Activated CD4-positive, alpha-beta T cell treated with anti-CD3 and anti-CD28 coated beads, Interleukin-2, amount 10 ng/mL, durations not matched to agents 24 days and 14 days (primary cell): ENCODE measurements at places on chromosomes 2 and 18. TPM values are rescaled to one million over a fixed set of nuclear protein-coding genes. Genes with fewer than 3 reads are reported as not detected.
A peak's percentile ranks its signal among the peaks of the same experiment; 100 is the strongest.

Gene KCNIP3
- 0.28 TPM in 1 of 2 replicates, not detected in the other for total RNA-seq

Gene CFAP210
- not detected in 2 replicates for total RNA-seq

Gene KCNG2
- not detected in 2 replicates for total RNA-seq

Gene FAM124B
- 0.47 and 0.64 TPM in 2 replicates for total RNA-seq

Gene SULT1C4
- not detected in 2 replicates for total RNA-seq

Gene ALLC
- not detected in 2 replicates for total RNA-seq

Gene FBXO15
- 1.2 and 1.3 TPM in 2 replicates for total RNA-seq

Gene MOB1A
- 203 and 204 TPM in 2 replicates for total RNA-seq

Gene HOXD11
- not detected in 2 replicates for total RNA-seq

Gene ANTXR1
- 0.09 TPM in 1 of 2 replicates, not detected in the other for total RNA-seq

Gene ASB1
- 33.9 and 34.8 TPM in 2 replicates for total RNA-seq

- no peaks in the 10 kb centered on the region for H3K36me3 ChIP-seq
- H3K27me3 ChIP-seq: peaks cover 24% of the 10 kb centered on the region
- peaks cover 13% of the 10 kb centered on the region for H3K4me1 ChIP-seq
Measured at GRCh38 chr2:241219030-241219382, 30.5 kb downstream of the ANO7 start.

- no peak overlapping the region for H3K27ac ChIP-seq
- no peaks in the 10 kb centered on the region for H3K27me3 ChIP-seq
- no peak for DNase-seq
Measured at GRCh38 chr2:79292239-79292957, 132.8 kb upstream of the REG3A start.

- DNase-seq: no peak
- H3K4me1 ChIP-seq: peaks cover 26% of the 10 kb centered on the region
- peaks cover 1% of the 10 kb centered on the region for H3K27me3 ChIP-seq
- H3K36me3 ChIP-seq: no peaks in the 10 kb centered on the region
Measured at GRCh38 chr2:25347205-25347815, 5.6 kb upstream of the DNMT3A start.

DNA sequence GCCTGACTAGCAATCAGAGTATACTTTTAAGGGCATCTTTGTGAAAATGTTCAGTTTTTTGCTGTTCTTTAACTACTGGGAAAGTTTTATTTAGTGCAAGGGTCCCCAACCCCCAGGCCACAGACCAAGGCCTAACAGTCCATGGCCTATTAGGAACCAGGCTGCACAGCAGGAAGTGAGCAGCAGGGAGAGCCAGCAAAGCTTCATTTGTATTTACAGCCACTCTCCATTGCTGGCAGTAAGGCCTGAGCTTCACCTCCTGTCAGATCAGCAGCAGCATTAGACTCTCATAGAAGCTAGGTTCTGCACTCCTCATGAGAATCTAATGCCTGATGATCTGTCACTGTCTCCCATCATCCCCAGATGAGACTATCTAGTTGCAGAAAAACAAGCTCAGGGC is 17.1 kb upstream of the NR4A2 start:
- no peaks in the 10 kb centered on the region for H3K36me3 ChIP-seq
- peaks cover 4% of the 10 kb centered on the region for H3K27me3 ChIP-seq
- peaks cover 9% of the 10 kb centered on the region for H3K4me1 ChIP-seq
- no peak overlapping the region for H3K27ac ChIP-seq
- DNase-seq: no peak

- H3K27me3 ChIP-seq: no peaks in the 10 kb centered on the region
- H3K4me3 ChIP-seq: no peak overlapping the region
- no peaks in the 10 kb centered on the region for H3K36me3 ChIP-seq
- H3K27ac ChIP-seq: no peak overlapping the region
- peak; percentile 9 for DNase-seq
- no peaks in the 10 kb centered on the region for H3K4me1 ChIP-seq
Measured at GRCh38 chr18:8031496-8031895, 464.4 kb downstream of the PTPRM start.

DNA sequence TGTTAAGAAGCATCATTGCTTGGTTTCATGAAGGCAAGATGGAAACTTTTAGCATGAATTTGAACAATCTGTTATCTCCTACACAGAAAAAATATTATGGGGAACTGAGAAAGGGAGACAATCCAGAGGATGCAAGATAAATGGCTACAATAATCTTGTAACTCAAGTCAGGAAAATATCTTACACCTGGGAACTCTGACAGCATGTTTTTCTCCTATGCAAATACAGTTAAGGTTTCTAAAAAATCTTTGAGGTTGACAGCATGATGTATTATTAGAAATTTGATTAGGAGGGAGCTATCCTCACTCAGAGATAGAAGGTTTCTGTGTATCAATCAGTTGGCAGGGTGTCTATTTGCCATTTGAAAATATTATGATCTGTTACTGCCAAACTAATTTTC is 75.6 kb downstream of the GPD2 start:
- H3K27me3 ChIP-seq: no peaks in the 10 kb centered on the region
- peaks cover 16% of the 10 kb centered on the region for H3K36me3 ChIP-seq
- no peaks in the 10 kb centered on the region for H3K4me1 ChIP-seq
- no peak overlapping the region for H3K4me3 ChIP-seq
- no peak for DNase-seq
- H3K27ac ChIP-seq: no peak overlapping the region

DNA sequence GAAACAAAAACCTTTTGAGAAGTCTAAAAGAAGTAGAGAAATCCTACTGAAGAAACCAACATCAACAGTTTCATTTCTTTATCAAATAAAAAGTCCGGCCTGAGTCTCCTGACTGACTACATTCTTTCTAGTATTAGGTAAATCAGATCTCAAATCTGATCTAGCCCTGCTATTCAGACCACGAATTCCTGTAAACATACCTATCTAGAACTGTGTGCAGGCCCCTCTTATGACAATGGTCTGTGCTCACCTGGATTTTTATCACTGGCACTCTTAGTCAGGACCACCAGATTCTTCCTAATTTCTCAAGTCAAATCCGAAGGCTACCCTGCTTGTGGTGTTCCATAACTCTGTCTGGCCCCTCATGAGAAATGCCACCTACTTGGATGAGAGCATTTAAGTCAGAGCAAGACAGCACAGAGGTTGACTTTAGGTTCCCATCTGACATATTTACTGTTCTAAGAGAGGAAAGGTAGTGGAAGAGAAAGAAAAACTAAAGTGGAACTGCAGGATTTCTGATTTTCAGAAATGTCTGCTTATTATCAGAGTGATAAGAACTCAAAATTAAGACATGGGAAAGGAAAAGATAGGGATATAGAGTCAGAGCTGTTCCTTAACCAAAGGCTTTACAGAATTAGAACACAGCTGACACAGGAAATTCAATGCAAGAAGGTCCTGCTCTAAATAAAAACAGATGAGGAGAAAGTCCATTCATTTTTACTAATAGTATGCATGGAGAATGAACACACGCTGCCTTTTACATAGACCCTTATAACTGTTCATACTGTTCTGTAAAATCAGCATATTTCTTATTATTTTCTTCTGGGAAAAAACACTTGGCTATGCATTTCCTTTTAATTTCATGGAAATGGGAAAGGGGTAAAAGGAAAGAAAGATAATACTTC is 56.5 kb downstream of the SLC8A1 start:
- peaks cover 2% of the 10 kb centered on the region for H3K27me3 ChIP-seq
- DNase-seq: no peak
- no peak overlapping the region for H3K4me3 ChIP-seq

DNA sequence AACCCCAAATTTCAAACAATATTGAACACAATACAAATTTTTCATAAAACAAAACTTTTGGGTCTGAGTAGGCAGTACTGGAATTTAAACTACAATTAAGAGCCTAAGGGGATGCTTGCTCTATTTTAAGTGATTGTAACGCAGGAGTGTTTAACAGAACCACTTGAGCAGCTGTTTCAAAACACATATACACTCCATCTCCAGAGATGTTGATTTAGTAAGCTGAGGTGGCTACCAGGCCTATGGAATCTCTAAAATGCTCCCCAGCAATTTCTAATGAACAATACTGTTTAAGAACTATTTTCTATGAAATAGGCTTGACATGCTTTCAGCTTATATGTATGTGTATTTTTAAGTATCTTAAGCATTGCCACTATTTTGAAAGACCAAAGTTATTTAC is 58.5 kb downstream of the SP3 start:
- no peaks in the 10 kb centered on the region for H3K27me3 ChIP-seq
- no peak overlapping the region for H3K27ac ChIP-seq

DNA sequence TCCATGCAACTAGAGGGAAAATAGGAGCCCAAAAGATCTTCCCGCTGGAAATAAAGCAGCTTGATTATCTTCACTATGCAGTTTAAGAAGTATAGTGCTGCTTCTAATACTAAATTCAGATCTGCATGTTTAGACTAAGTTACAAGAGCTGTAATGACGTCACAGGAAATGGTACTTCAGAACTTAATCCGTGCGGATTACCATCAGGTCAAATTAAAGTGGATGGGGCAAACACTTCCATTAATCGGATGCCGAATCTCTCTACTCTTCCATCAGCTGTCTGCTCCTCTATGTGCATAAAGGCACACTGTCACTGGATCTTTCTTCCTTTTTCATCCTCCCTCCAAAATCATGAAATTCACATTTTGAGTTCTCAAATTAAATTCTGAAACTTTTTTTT is 52.6 kb downstream of the TRAPPC12 start:
- no peaks in the 10 kb centered on the region for H3K4me1 ChIP-seq
- no peak overlapping the region for H3K27ac ChIP-seq

GRCh38 chr2:9207641-9208311 is 1.2 kb downstream of the ASAP2 start:
- no peak overlapping the region for H3K27ac ChIP-seq
- H3K4me1 ChIP-seq: peaks cover 6% of the 10 kb centered on the region
- H3K4me3 ChIP-seq: peak overlapping the region; percentile 58

GRCh38 chr2:49152824-49153223 is 1.5 kb downstream of the FSHR start:
- H3K4me1 ChIP-seq: no peaks in the 10 kb centered on the region
- no peak overlapping the region for H3K27ac ChIP-seq
- no peaks in the 10 kb centered on the region for H3K36me3 ChIP-seq
- H3K4me3 ChIP-seq: no peak overlapping the region

GRCh38 chr2:241637018-241637794 is at the start of the genes ATG4B and THAP4:
Gene ATG4B (plus strand): TSS chr2:241637693. CDS start chr2:241637715, 22 bp downstream.
Gene THAP4 (minus strand): TSS chr2:241637158. CDS start chr2:241637017, 141 bp downstream.
- no peaks in the 10 kb centered on the region for H3K27me3 ChIP-seq
- peaks cover 48% of the 10 kb centered on the region for H3K36me3 ChIP-seq
- DNase-seq: peak; percentile 95
- peaks cover 41% of the 10 kb centered on the region for H3K4me1 ChIP-seq

- no peaks in the 10 kb centered on the region for H3K36me3 ChIP-seq
- H3K4me3 ChIP-seq: no peak overlapping the region
Measured at GRCh38 chr2:54871457-54872107, 148.1 kb downstream of the EML6 start.

DNA sequence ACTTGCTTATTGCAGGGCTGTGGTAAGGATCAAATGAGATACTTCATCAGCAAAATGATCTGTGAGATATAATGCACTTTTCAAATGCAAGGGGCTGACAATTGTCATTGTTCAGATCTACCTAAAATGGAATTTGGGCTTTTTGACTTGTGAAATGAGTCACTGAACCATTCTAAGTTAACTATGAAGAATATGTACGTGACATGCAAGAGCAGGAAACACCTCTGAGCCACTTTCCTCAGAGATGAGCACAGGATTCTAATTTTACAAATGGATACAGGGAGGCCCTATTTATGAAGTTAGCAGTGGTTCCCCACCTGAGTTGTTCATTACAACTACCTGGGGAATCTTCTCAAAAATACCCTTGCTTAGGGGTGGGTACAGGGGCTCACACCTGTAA is 26.7 kb downstream of the CTLA4 start:
- H3K36me3 ChIP-seq: peaks cover 2% of the 10 kb centered on the region
- peak overlapping the region; percentile 86 for H3K27ac ChIP-seq
- H3K4me3 ChIP-seq: peak overlapping the region; percentile 32

DNA sequence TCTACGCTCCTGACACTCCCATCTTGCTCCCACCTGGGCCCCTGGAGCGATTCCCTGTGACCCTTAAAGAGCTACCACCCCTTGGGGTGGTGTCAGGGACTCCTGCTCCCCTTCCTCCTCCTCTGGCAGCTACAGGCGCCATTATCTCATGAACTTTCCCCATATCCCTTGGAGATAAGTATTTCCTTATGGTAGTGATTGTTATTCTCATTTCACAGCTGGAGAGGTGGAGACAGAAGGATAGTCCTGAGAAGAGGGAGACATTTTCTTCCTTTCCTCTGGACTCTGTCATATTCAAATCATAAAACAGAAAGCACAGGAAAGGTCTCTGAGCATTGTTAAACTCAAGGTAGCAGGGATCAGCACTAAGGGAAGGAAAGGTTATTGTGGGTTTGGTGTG is 34.6 kb downstream of the RDH14 start:
- H3K4me3 ChIP-seq: no peak overlapping the region
- H3K4me1 ChIP-seq: no peaks in the 10 kb centered on the region
- no peaks in the 10 kb centered on the region for H3K36me3 ChIP-seq

- peak overlapping the region; percentile 71 for H3K27ac ChIP-seq
- H3K36me3 ChIP-seq: peaks cover 43% of the 10 kb centered on the region
- DNase-seq: no peak
- peak overlapping the region; percentile 76 for H3K4me3 ChIP-seq
- peaks cover 73% of the 10 kb centered on the region for H3K4me1 ChIP-seq
Measured at GRCh38 chr18:24018299-24018886, 3.8 kb downstream of the TTC39C start.

DNA sequence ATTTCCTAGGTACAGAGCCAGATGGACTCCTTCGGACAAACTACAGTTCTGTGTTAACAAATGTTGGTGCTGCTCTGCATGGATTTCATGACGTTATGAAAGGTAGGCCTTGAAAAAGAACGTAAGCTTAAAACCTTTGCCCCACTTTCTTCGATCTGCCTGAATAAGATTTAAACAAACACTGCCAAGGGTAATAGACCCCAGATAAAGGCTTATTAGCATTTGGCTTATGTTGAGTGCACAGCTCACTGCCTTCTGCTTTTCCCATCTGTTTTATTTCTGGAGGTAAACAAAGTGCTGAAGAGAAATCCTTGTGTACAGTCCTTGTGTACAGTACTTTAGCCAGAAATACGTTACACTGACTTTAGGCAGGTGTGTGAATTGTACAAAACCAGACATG is 50.0 kb upstream of the STON1 start:
- peak; percentile 34 for DNase-seq
- H3K27ac ChIP-seq: no peak overlapping the region
- H3K4me3 ChIP-seq: no peak overlapping the region
- no peaks in the 10 kb centered on the region for H3K4me1 ChIP-seq
- H3K27me3 ChIP-seq: no peaks in the 10 kb centered on the region

DNA sequence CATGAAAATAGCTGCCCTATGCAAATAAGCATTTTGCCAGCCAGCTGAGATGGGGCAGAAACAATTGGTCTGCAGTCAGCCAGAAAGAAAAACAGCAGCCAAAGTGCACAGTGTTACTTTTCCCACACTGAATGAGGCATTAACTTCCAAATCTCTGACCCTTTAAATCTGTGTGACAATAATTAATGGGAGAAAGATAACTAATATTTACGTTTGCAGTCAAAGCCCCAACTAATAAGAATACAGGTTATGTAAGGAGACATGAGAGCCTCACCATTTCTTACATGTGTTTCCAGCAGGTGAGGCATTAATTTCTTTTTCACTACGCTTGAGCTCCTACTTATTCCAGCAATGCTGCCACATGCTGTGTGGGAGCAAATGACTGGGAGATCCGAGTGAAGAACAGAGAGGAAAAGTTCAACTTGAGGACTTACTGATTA is 339.0 kb downstream of the SATB2 start:
- no peaks in the 10 kb centered on the region for H3K27me3 ChIP-seq
- H3K27ac ChIP-seq: no peak overlapping the region
- H3K4me3 ChIP-seq: no peak overlapping the region
- H3K36me3 ChIP-seq: no peaks in the 10 kb centered on the region
- no peaks in the 10 kb centered on the region for H3K4me1 ChIP-seq

- H3K4me1 ChIP-seq: no peaks in the 10 kb centered on the region
- DNase-seq: no peak
- H3K4me3 ChIP-seq: no peak overlapping the region
- no peaks in the 10 kb centered on the region for H3K36me3 ChIP-seq
Measured at GRCh38 chr2:47724221-47724981, 58.5 kb upstream of the MSH6 start.
